ENCODE measurements at places on chromosomes 12 and 14.

DNA sequence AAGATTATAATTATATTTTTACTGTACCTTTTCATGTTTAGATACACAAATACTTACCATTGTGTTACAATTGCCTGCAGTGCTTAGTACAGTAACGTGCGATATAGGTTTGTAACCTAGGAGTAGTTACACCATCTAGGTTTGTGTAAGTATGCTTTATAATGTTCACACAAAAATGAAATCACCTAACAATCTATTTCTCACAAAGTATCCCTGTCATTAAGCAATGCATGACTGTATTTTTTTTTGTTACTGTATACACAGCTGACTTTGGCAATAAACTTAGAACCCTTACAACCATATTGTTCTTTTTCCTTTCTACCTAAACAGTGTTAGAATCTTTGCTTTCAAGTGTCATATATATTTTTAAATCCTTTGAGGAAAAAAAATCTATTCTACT lies 303.0 kb upstream of the E2F7 start:
- DNase-seq = no peak

- no peak for DNase-seq
Measured at GRCh38 chr12:1872448-1872847, 46.0 kb downstream of the CACNA2D4 start.

- no peak for DNase-seq
Measured at GRCh38 chr12:84336231-84336630, 576.4 kb downstream of the SLC6A15 start.

- no peak for DNase-seq
Measured at GRCh38 chr12:57743769-57744168, 1.1 kb upstream of the TSPAN31 start.

DNA sequence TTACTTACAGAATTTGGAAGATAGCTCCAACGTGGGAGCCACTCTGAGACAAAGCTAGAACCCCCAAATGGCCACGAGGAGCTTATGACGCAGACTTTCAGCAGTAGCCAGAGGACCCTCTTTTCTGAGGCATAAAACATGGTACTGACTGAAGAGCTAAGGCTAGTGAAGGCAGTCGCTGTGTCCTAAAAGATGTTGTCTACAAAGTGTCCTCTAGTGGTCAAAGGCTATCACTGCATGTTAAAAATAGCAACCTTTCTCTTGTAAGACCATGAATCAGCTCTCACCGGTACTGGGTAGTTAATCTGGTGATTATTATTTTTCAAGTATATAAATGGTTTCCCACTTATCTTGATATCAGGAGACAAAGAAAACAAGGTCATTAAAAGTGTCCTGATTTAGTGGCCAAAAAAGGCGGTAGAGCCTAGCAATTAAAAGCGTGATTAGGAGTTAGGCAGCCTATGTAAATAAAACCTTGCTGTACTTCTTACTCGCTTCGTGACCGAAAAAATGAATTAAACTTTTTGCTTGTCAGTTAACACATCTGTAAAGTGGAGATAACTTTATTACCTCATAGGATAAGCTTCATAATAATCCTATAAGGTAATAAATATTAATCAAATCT lies 47.0 kb upstream of the LGR5 start:
- no peak for DNase-seq

- DNase-seq = no peak
Measured at GRCh38 chr12:94721173-94721572, 70.8 kb upstream of the TMCC3 start.

- DNase-seq = no peak
Measured at GRCh38 chr12:92107621-92108131, 38.0 kb downstream of the BTG1 start.

DNA sequence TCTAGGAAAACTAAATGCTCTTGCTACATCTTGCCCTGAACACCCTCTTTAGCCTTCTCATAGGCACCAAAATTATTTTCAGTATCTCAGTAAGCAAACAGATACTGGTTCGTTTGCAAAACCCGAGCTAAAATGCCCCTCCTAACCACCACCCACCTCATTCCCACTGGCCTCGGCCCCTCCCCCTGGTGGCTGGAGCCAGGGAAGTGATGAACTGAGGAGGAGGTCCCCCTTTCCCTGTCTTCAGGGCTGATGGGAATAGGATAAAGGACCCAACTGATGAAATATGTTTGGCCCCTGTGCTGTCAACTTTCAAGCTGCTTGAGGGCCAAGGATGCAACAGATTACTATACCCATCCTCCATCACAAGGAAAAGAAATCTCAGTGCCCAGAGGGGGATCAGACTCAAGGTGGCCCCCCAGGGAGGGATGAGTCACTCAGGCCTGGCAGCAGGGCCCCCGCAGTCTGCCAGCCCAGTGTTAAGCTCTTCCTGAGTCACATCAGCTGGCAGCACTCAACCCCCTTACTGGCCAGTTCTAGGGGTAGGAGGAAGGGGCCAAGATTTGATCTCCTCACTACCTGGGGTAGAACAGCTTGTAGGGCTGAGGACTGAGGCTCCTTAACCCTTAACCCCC lies 1.7 kb downstream of the ANKRD52 start:
- no peak for DNase-seq

- no peak for DNase-seq
Measured at GRCh38 chr12:82973592-82973991, 286.9 kb downstream of the TMTC2 start.

GRCh38 chr12:17976202-17976601 lies 113.8 kb downstream of the RERGL start:
- DNase-seq = no peak

GRCh38 chr12:12582895-12583303 lies 20.2 kb upstream of the DUSP16 start:
- no peak for DNase-seq

DNA sequence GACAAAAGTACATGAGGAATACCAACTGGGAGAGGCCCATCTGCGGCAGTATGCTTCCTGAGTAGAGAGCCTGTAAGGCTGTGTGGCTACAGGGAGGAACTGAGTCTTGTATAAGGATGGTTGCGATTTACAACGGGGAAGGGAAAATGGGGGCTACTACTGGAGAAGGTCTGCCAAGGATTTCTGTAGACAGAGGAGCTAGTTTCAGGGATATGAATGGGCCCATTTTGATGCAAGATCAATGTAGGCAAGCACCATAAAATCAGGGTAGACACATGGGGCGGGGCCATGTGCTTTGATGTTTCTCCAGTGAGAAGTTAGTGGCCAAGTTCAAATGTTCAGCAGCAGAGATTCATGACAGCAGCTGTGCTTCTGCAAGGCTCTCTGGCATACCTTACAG lies 149.4 kb downstream of the GPR65 start:
- DNase-seq = no peak

DNA sequence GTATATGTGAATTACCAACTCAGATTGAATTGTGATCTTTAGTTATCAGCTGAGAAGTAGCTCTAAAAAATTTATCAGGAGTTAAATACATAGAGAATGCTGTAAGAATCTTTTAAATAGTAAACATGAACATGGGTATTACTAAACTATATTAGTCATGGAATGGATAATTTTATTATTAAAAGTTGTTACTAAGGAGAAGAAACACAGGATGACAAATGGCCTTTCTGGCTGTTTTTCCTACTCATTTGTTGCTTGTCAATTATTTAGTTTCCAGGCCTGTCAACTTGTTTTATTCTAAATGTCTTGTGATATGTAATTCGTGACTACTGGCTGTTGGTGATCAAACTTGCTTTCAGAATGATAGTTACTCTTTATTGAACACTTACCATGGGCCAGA lies 58.7 kb downstream of the KTN1 start:
- DNase-seq = no peak

Measured in activated CD4-positive, CD25-positive, alpha-beta regulatory T cell treated with anti-CD3 and anti-CD28 coated beads, Interleukin-2, amount 50 U/mL, for 72 hours (primary cell).